ENCODE measurements at places on chromosomes 7 and 10.

DNA sequence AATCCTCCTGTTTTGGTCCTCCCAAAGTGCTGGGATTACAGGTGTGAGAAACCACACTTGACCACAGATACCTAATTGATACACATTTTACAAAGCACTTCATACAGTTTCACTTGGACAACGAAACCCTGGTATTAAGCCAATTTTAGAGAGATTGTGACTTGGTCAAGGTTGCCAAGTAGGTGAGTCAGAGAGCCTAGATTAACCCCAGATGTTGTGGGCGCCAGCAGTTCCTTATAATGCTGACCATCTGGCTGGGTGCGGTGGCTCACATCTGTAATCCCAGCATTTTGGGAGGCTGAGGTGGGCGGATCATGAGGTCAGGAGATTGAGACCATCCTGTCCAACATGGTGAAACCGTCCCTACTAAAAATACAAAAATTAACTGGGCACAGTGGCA lies 4.9 kb upstream of the PHKG1 start:
- no peak for DNase-seq
- H3K36me3 ChIP-seq, result peaks cover 27% of the 10 kb centered on the region
- no peak overlapping the region for H3K4me3 ChIP-seq
- H3K27ac ChIP-seq, result no peak overlapping the region

DNA sequence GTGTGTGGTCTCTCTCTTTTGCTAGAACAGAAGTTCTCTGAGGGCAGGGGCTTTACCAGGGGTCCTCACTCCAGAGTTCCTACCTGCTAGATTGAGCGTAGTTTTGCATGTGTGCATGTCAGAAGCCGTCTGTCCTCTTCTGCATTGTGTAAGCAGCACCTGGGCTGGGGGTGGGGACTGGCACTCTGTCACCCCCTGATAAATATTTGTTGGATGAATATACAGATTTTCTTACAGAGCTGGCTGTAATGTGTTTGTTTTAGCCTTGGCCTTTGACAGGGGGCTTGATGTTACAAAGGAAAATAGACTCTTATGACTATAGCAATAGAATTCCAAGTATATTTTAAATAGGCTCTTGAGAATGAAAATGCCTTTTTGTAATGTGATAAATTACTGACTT lies 46.6 kb downstream of the WDR37 start:
- peaks cover 49% of the 10 kb centered on the region for H3K36me3 ChIP-seq
- no peak overlapping the region for H3K27ac ChIP-seq
- no peak overlapping the region for H3K4me3 ChIP-seq
- H3K4me1 ChIP-seq, result peaks cover 7% of the 10 kb centered on the region
- no peaks in the 10 kb centered on the region for H3K27me3 ChIP-seq
- no peak for DNase-seq

DNA sequence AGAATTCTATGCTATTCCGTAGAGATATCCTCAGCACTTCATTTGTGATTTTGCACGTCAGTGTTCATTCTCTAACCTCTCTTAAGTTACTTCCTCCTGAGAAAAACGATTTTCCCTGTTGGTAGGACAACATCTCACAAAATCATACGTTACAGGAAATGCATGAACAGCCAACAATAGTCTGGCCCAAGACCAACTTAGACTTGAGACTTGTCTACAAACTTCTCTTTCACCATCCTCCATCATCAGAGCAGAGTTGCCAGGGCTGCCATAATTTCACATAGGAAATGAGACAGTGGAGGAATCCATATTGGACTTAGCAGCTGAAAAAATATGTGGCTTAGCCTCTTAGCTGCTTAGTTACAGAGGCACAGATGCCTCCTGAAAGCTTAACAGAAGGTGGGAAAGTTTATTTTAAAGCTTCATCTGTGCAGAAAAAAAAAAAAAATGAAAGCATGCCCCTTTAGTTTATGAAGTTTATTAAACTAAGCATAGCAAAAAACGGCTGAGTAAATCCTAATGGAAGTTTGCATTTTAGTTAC lies 222.5 kb upstream of the CACNA2D1 start:
- no peaks in the 10 kb centered on the region for H3K4me1 ChIP-seq
- no peak for DNase-seq
- H3K36me3 ChIP-seq, result no peaks in the 10 kb centered on the region
- no peak overlapping the region for H3K4me3 ChIP-seq

DNA sequence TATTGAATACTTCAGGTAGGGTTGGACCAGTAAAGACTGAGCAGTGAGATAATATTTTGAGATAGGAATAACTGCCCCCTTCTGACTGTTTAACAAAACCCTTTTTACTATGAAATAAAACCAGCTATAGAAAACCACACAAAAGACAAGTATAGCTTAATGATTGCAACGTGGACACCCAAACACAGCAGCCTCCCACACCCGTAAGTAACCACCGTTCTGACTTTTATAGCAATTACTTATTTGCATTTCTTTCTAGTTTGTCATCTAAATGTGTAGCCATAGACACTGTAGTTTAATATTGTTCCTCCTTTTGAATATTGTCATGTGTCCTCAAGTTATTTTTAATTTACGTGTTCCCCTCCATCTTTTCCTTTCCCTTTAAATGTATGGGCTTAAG lies 42.9 kb upstream of the SYPL1 start:
- no peak overlapping the region for H3K27ac ChIP-seq
- peaks cover 6% of the 10 kb centered on the region for H3K4me1 ChIP-seq
- no peaks in the 10 kb centered on the region for H3K36me3 ChIP-seq
- H3K27me3 ChIP-seq, result peaks cover 52% of the 10 kb centered on the region

GRCh38 chr7:157791261-157791660 lies 454.5 kb downstream of the DNAJB6 start:
- no peaks in the 10 kb centered on the region for H3K27me3 ChIP-seq
- H3K4me3 ChIP-seq, result no peak overlapping the region
- no peak for DNase-seq
- no peak overlapping the region for H3K27ac ChIP-seq

DNA sequence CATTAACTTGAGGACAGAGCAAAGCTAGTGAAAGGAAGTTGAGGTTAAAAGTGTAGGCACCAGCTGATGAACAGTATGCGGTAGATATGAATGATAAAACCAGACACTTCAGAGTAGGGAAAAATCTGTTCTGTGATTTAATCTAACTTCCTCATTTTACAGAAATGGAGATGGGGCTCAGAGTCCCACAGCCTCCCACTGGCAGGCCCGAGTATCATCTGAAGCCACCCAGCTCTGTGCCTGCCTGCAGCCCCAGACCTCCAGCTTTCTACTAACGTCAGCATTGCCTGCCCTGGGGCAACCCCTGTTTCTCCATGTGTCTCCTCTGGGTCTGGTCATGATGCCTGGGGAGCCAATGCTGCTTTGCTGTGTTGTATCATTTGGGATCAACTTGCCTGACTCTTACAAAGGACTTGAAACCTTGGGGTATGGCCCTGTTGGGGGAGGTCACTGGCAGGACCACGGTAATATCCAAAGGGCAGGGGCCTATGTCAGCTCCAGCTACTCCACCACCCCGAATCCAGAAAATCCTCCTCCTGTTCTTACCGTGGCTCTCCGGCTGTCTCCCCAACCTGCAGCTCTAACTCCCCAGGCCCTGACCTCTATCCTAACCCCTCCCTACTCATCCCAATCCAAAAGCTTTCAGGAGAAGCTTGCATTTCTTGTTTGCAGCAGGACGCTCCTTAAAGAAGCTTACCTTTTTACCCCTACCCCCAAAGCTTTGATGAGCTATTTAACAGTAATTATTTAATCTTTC lies 56.2 kb upstream of the NPY start:
- no peak overlapping the region for H3K27ac ChIP-seq
- peaks cover 20% of the 10 kb centered on the region for H3K27me3 ChIP-seq
- H3K4me3 ChIP-seq, result no peak overlapping the region
- DNase-seq, result no peak
- H3K4me1 ChIP-seq, result peaks cover 6% of the 10 kb centered on the region

DNA sequence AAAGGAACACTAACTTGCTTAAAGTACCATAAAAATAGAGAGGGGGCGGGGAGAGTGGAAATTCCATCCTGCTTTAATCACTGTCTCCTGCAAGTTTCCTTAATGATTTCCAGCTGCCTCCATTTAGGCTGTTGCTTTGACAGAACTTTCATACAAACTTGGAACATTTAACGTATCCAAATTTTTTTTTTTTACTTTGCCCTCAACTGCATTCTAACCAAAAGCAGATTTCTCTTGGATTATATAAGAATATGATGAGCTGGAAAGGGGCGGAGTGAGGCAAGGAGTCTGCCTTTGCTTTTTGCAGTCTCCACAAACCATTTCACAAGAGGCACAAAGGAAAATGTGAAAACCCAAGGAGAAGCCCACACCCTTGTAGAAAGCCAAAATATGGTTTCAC lies 46.6 kb upstream of the COL1A2 start:
- no peak for DNase-seq
- H3K4me1 ChIP-seq, result no peaks in the 10 kb centered on the region
- H3K27me3 ChIP-seq, result peaks cover 12% of the 10 kb centered on the region
- no peak overlapping the region for H3K4me3 ChIP-seq
